ENCODE measurements at places on chromosomes 16 and 17.

- DNase-seq: no peak
Measured at GRCh38 chr17:77354670-77355455, 214.1 kb downstream of the SEC14L1 start.

DNA sequence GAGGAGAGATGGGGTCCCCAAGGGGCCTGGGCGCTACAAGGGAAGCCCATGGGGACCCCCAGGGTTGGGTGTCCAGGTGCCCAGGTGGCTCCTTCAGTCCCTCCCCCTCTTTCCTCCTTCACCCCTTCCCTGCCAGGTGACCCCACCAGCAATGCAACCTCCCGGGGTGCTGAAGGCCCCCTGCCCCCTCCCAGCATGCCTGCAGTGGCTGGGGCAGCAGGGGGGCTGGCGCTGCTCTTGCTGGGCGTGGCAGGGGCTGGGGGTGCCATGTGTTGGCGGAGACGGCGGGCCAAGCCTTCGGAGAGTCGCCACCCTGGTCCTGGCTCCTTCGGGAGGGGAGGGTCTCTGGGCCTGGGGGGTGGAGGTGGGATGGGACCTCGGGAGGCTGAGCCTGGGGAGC, 4.0 kb downstream of the EFNB3 start:
- DNase-seq: no peak

DNA sequence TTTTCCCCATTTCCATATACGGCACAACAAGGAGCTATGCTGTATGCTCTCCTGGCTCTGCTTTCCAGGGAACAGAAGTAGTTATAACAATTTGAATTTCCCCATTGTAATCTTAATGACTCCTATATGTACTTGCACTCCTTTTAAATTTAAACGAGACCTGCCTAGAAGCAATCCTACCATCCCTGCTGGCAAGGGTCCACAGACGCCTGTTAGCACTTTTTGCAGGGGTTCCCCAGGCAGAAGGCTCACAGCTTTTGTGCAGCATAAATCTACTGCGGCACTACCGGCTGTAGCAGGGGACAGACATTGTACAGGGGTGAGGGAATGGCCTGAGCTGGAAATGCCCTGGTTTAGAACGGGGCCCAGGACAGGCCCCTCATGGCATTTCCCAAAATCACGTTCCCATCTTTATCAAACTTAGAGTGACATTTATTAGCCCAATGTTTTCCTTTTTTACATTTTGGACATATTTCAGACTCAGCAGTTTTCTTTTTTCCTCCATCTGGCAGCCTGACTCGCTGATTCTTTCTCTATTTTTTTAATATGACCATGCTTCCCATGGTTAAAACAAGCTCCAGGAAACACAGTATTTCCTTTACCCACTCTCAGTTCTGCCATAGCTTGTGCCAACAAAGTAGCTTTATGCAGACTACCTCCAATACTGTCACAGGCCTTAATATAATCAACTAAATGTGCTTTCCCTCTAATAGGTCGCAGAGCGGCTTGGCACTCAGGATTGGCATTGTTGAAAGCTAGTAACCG, 35.4 kb upstream of the USP22 start:
- peak; percentile 21 for DNase-seq

GRCh38 chr16:49836668-49837067, 19.2 kb downstream of the ZNF423 start:
- no peak for DNase-seq

GRCh38 chr16:66308096-66308495, 58.4 kb upstream of the CDH5 start:
- DNase-seq: no peak

DNA sequence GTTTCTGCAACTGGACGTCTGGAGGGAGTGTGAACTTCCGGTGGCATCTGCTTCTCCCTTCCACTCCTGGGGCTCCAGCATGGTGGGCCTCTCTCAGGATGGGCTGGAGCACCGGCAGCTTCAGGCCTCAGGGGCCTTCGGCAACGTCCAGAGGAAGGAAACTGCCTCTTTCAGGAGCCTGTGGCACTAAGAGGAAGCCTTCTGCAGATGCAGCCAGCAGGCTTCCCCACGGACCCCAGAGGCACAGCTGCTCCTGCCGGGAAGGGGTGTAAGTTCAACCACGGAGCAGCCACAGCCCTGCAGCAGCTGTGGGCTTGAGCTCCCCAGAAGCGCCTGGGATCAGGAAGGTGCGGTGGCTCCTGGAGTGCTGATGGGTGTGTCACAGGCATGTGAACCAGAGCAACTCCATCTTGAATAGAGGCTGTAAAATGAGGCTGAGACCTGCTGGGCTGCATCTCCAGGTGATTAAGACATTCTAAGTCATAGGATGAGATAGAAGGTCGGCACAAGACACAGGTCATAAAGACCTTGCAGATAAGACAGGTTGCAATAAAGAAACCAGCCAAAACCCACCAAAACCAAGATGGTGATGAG, 50.8 kb upstream of the KLHDC4 start:
- no peak for DNase-seq

DNA sequence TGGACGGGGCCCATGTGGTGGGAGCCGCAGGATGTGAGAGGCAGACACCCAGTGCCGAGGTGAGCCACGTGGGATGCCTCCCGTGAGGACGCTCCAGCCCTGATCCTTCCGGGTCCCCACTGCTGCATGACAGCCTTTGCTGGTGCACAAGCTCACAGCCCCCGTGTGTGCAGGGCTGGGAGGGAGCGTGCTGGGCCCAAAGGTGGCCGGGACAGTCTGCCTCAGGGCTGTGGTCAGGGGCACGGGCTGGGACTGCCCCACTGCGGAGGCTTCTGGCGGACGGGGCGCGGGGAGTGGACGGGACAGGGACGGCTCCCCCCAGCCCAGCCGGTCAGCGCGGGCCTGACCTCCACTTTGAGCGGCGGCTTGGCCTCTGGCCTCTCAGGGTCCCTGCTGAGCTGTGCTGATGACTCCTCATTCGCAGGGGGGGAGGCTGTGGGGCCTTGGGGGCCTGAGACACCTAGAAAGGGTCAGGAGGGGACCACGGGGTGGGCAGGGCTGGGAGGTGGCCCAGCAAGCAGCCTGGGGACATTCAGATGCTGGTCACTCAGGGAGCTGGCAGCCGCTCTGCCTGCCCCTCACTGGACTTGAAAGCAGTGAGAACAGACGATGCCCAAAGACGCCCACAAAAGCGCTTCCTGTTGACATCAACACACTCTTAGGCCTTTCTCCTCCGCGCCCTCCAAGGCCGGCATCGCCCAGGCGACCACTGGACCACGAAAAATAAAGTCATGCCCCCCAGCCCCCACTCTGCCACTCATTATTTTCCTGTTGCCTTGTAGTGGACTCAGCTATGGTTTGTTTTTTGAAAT, 9.3 kb upstream of the METRNL start:
- peak; percentile 26 for DNase-seq

GRCh38 chr16:85064186-85064585, 36.6 kb downstream of the KIAA0513 start:
- no peak for DNase-seq

GRCh38 chr17:14950216-14950615, 314.9 kb downstream of the PMP22 start:
- no peak for DNase-seq

- DNase-seq: no peak
Measured at GRCh38 chr17:36675250-36675649, 73.9 kb downstream of the MRM1 start.

- DNase-seq: no peak
Measured at GRCh38 chr17:72421128-72422092, 300.6 kb downstream of the SOX9 start.

DNA sequence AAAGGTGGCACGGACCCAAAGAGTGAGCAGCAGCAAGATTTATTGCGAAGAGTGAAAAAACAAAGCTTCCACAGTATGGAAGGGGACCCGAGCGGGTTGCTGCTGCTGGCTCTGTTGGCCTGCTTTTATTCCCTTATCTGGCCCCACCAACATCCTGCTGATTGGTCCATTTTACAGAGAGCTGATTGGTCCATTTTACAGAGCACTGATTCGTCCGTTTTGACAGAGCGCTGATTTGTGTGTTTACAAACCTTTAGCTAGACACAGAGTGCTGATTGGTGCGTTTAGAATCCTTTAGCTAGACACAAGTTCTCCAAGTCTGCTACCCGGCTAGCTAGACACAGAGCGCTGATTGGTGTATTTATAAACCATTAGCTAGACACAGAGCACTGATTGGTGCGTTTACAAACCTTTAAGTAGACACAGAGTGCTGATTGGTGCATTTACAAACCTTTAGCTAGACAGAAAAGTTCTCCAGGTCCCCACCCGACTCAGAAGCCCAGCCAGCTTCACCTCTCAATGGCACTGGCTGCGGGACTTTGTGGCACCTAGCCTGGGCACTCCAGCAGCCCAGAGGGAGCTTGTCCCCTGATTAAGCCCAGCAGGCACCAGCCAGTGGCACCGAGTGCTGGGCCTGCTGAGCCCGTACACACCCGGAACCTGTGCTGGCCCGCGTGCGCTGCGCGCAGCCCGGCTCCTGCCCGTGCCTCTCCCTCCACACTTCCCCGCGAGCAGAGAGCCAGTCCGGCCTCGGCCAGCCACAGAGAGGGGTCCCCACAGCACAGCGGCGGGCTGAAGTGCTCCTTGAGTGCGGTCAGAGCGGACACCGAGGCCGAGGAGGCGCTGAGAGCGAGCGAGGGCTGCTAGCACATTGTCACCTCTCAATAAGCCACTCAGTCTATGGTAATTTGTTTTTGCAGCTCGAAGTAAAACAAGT, 15.1 kb downstream of the IGSF6 start:
- DNase-seq: no peak

DNA sequence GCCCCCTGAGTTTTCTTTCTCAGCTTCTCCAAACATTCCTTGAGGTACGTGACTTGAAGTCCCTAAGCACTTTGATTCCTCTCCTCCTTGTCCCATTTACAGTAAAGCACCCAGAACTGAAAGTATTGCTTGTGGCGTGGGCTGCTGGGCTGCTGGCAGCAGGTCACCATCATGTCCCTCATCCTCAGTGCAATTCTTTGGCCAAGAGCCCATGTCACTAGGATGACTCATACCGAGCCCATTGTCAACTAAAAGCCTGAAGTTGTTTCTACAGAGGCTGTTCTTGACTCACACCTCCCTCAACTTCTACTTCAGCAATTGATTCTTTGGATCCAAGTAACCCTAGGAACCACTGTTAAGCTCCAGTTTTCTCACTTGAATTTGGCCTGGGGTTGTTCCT, 54.3 kb downstream of the KPNA2 start:
- peak; percentile 9 for DNase-seq

GRCh38 chr16:49623501-49624266, 232.2 kb downstream of the ZNF423 start:
- DNase-seq: no peak

DNA sequence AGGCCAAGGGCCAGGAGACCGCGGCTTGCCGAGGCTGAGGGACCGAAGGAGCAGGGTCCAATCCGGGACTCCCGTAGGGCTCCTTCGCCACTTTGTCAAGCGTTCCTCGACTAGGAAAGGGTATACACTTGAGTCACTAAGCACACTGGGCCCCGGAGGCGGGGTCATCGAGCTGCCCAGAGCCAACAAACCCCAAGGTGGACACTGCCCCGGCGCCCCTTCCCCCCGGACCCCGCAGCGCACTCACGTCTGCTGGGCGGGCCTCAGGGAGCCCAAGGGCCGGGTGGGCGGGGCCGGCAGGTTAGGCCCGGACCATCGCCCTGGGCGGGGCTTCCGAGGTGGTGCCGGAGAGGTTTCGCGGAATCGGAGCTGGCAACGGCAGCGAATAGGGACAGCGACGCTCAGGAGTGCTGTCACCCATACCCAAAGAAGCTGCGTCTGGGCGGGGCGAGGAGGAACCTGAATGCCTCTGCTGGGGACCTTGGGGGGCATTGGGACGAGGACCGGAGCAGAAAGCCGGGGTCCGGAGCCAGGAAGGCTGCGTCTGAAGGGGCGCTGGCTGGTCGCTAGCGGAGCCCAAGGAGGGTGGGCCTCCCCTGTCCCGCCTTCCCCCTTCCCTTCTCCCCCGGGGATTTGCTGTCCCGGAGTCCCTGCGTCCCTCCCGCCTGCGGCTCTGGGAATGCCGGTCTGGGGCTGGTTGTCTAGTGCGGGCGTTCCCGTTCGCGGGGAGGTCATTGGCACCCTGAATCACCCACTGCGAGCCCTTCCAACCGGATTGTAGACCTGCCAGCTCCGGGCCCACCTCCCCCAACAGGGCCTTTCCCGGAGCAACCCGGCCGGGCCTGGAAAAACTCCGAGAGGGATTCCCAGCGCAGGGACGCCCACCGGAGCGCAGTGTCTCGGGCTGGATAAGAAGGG, 118.2 kb upstream of the SMURF2 start:
- DNase-seq: no peak

GRCh38 chr16:56985962-56986360, 3.4 kb upstream of the NLRC5 start:
- no peak for DNase-seq

- no peak for DNase-seq
Measured at GRCh38 chr17:5745111-5745813, 161.0 kb upstream of the NLRP1 start.

- no peak for DNase-seq
Measured at GRCh38 chr17:72223866-72224291, 103.1 kb downstream of the SOX9 start.

DNA sequence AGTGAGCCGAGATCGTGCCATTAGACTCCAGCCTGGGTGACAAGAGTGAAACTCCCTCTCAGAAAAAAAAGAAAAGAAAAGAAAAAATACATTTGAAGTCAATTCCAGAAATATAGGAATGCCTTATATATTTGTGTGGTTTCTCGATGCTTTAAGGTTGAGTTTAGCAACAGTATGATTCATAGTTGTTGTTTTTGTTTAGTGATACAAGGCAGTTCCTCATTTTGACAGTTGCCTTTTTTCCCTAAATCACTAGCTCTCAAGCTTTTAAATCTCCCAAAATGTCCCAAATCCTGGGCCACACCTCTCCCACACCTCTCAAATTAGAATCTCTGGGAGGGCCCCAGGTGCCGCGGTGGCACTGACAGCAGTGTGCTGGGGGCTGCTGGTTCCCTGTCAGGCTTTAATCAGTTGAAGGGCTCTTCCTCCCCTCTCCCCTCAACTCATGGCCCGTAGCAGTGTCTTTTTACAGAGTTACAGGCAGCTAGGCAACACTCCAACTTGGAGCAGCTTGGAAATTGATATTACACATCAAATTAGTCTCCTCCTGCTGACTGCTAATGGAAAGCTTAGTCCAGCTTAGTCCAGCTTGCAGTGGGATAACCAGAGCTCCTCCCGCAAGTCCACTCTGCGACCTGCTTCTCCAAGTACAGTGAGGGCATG, 58.4 kb downstream of the EPN2 start:
- no peak for DNase-seq

GRCh38 chr16:46712911-46713310, 23.5 kb downstream of the ORC6 start:
- no peak for DNase-seq

GRCh38 chr16:86575754-86576557, 2.4 kb upstream of the FOXL1 start:
- peak; percentile 63 for DNase-seq
